ENCODE measurements at places on chromosomes 3 and 15.
A peak's percentile ranks its signal among the peaks of the same experiment; 100 is the strongest.

DNA sequence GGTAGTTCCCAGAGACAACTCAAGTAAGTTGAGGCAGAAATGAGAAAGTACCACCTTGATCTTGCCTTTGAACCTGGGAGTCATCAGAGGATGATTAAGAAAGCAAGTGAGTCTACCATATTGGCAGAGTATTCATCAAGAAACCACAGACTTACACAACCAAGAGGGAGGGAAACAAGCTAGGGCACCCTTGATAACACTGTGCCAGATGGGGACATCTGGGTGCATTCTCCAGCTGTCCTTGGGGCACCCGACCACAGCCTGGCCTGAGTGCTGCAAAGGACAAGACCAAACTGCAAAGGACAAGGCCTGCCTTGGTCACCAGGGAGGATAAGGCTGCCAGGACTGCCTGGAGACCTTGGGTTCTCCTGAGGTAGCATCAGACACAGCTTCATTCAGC lies 553.6 kb downstream of the EPHB1 start:
- DNase-seq, result no peak

- DNase-seq, result no peak
These were observed 241.2 kb downstream of the FEZF2 start for GRCh38 chr3:62132027-62132602.

GRCh38 chr3:32919920-32920319 lies 31.5 kb upstream of the CCR4 start:
- no peak for DNase-seq

- DNase-seq, result no peak
These were observed 122.6 kb upstream of the CCNL1 start for GRCh38 chr3:157282261-157283191.

DNA sequence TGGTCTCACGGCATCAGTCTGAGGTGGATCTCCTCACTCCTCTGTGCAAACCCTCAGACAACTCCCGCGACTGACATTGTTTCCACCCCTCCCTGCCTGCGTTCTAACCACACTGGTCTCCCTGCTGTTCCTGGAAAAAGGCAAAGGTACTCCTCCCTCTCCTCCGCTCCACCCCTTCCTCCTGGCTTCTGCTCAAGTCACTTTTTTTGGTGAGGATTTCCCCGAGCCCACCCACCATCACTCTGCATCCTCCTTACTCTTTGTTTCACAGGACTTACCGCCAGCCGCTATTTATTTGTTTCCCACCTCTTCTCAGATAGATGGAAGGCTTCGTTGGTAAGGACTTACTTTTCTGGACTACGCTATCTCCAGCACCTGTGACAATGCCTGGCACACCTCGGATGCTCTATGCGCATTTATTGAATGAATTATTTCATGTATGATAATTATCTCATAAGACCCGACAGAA lies 25.6 kb downstream of the PRR23E start:
- DNase-seq, result no peak

- peak; percentile 81 for DNase-seq
These were observed 88.8 kb upstream of the TBL1XR1 start for GRCh38 chr3:177286034-177286433.

- DNase-seq, result no peak
These were observed 154.9 kb upstream of the WNT5A start for GRCh38 chr3:55641964-55642363.

GRCh38 chr3:131174752-131175151 lies 148.1 kb downstream of the NEK11 start:
- DNase-seq, result peak; percentile 57

GRCh38 chr3:36219398-36219797 lies 160.9 kb upstream of the STAC start:
- no peak for DNase-seq

GRCh38 chr3:150022381-150023238 lies 51.9 kb upstream of the PFN2 start:
- DNase-seq, result peak; percentile 69

- DNase-seq, result no peak
These were observed 9.5 kb downstream of the PAK2 start for GRCh38 chr3:196749125-196749524.

DNA sequence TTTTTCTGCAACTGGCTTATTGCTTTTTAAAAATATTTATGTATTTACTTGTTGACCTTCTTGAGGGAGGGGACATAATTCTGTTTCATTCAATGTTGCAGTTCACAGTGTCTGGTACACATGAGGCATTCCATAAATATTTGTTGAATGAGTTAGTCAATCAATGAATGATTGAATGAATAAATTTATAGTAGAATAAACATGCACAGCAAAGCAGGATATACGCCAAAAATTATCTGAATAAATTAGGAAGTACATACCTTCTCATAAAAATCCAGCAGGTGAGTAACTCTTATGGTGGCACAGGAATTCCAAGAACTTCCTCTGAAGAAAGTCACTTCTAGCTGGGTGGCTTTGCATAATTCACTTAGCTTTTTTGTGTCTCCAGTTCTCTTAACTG lies 469.4 kb upstream of the ATP11B start:
- no peak for DNase-seq

DNA sequence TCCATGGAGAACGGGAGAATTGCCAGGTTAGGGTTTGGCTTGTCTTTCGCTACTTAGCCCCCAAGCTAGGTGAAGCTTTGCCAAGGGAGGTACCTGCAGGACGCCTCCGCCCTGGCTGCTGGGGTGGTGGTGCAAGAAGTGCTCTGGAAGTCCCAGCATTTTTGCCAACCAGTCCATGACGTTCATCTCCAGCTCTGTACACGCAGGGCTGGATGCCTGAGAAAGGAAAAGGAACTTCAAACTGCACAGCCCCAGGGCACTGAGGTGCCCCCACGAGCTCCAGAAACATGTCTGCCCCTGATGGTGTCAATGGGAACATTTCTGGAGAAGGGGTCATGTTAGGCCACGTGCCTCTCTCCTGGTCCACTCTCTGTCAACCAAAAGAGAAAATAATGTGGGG lies 8.2 kb downstream of the HDC start:
- peak; percentile 33 for DNase-seq

GRCh38 chr3:141960731-141961130 lies 84.3 kb downstream of the ATP1B3 start:
- peak; percentile 85 for DNase-seq

DNA sequence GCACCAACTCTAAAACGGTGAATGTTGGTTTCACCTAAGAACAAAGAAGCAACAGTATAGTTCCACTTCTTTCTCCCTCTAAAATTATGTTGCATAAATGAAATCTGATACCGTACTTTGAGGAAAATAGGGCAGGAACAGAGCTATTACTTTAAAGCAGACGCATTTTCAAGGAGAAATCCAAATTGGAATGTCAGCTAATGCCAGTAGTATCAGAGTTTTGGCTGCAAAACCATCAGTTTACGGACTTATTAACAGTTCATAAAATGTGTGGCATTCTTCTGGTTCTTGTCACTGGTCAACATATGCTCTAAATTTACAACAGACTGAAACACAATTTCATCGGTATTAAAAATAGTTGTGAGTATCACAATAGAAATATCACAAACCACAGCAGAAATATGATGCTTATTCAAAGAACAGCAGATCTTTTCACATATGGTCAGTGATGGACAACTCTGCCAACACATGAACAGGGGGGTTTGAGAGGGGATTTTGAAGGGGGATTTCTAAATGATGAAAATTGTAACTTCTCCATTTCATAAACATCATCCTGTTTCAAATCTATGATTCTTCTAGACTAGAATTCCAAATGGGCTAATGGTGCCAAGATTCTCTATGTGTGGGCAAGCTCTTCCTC lies 38.7 kb upstream of the ROBO2 start:
- DNase-seq, result no peak

DNA sequence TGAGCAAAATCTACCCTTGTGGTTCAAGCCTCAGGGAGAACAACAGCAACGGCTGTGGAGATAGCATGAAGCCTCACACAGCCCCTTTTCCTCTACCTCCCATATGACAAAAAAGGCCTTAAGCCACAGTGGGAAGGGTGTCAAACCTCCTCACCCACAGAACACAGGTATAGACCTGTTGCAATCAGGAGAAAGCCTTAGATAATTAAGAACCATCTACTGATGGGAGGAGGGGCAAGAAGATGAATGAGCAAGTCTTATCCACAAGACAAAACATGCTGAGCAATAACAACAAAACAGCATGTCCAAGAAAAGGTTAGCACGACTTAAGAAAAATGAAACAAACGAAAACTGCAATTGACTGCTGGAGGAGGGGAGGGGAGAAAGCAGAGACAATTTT lies 272.9 kb upstream of the BCHE start:
- DNase-seq, result no peak

- DNase-seq, result no peak
These were observed 29.5 kb downstream of the CLEC3B start for GRCh38 chr3:45055411-45056143.

DNA sequence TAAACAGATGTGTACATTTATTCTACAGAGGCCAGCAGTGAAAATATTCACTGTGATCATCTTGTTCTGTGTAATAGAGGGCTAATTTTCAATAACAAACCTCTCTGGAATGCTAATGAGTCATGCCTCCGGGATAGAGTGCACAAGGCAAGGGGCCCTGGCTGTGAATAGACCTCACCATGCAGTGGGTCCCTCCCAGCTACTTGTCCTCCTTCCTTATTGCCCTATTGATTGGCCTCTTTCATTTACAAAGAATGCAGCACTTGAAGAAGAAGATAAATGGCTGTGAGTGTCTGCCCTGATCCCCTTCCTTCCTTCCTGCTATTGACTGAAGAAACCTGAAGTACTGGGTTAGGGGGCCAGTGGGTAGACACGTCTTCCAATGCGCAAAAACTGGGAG lies 436.3 kb downstream of the WDR72 start:
- peak; percentile 77 for DNase-seq

DNA sequence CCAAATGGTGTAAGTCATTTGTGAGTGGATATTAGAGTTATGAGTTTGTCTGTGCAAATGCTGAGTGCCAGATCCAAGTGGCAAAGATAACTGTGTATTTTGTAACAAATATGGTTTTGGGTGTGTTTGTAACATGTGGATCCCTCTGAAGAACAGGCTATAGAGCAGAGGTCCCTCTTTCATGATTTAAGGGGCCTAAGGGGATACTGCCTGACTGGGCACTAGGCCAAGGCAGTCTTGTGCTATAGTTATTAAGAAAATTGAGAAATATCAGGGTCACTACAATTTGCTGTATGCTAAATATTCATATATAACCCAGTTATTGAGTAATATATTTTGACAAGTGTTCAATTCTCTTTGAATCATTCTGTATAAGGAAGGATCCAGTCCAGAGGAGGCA lies 555.6 kb upstream of the RGMA start:
- DNase-seq, result no peak

DNA sequence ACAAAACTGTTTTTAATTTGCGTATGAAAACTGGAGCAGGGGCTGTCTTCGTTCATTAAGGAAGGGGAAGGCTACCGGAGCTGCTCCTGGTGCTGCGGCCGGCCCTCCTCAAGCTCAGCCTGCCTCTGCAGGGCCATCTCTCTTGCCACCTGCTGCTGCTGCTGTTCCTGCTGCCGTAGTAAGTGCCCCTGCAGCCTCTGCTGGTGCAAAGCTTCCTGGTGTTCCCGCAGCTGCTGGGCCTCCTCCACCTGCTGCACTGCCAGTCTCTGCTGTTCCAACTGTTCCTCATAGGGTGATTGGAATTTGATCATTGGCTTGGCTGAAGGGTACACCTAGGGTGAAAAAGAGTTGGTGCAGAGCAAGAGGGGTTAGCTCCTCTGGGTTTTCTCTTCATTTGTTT lies 66.0 kb downstream of the GOLIM4 start:
- no peak for DNase-seq

GRCh38 chr3:189902230-189903186 lies 218.2 kb downstream of the P3H2 start:
- no peak for DNase-seq

Data from islet precursor cell (in vitro differentiated cells).